Activated CD4-positive, alpha-beta T cell treated with anti-CD3 and anti-CD28 coated beads, Interleukin-2, amount 50 U/mL, for 4 hours (primary cell): ENCODE measurements at places on chromosomes 12 and 14.

- DNase-seq: peak; percentile 9
Measured at GRCh38 chr12:4809013-4809448, 88.8 kb downstream of the GALNT8 start.

- DNase-seq: no peak
Measured at GRCh38 chr14:29161593-29161992, 395.0 kb downstream of the FOXG1 start.

DNA sequence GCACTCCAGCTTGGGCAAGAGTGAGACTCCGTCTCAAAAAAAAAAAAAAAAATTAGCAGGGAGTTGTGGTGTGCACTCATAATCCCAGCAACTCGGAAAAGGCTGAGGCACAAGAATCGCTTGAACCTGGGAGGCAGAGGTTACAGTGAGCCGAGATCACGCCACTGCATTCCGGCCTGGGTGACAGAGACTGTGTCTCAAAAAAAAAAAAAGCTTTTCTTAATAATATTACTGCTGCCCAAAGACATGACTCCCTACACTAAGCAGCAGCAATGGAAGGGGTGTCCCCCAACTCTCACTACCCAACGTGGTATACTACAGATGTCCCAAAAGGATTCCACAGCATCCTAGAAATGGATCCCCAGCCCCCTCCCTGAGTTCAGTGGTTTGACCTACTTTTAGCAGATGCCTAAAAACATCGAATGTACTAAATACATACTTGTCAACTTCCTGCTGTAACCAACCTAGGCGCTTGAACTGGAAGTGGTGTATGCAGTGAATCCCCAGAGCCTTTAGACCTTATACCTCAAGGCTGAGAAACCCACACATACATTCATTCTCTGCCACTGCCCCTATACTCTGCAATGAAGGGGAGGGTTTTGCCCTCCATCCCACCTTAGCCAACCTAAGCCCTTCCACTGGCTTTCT lies 8.5 kb upstream of the FKBP11 start:
- no peak for DNase-seq

DNA sequence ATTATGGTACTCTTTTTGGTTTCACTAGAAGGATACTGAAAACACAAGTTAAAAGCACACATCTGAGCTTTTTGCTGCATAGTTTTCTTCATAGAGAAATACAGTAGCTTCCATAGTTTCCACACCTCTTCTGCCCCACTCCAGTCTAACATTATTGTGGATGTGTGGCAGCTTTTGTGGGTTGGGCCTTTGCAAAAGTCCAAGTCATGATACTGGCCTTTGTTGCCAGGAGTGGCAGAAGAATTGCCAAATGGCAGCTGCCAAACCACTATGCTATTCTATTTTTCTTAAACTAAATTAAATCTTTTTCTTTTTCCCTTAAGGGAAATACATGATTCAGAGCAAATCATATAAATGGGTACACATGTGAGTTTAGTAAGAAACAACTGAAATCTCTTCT lies 114.8 kb downstream of the PLEKHA5 start:
- DNase-seq: no peak

GRCh38 chr12:19410211-19410610 lies 29.1 kb upstream of the AEBP2 start:
- DNase-seq: no peak

GRCh38 chr12:38389614-38390013 lies 73.0 kb downstream of the ALG10B start:
- no peak for DNase-seq

DNA sequence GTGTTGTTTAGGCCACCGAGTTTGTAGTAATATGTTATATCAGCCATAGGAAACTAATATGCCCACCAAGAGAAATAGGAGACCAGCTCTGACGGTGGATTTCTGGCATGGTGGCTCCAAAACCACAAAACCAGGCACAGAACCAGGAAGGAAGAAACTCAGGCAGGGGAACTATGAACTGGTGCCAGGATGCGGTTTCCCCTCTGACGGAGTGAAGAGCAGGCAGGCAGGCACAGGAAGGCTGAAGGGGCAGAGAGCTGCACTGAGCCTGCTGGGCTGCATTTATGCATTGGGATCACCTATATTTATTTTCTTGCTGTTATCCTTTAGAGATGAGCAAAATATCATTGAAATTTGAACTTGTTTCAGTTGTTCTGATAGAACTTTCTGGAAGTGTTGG lies 479.4 kb downstream of the VRK1 start:
- no peak for DNase-seq

- DNase-seq: no peak
Measured at GRCh38 chr12:114794049-114794558, 110.1 kb upstream of the TBX3 start.

DNA sequence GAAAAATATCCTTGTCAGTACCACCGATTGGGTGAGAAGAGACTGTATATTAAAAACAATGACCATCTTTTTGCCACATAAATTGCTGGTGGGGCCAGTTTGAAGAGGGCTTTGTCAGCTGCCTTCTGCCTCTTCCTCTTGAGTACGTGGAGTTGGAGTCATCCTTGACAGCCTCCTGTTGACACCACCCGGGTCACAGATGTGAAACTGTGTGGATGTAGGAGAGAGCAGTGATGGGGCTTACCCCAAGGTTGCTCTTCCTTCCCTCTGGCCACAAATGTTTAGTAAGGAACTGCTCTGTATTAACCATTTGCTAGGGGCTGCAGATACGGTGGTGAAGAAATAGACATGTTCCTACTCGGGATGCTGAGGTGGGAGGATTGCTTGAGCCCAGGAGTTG lies 12.2 kb downstream of the PTPN11 start:
- no peak for DNase-seq

- DNase-seq: peak; percentile 22
Measured at GRCh38 chr14:91067186-91067585, 6.7 kb upstream of the RPS6KA5 start.

DNA sequence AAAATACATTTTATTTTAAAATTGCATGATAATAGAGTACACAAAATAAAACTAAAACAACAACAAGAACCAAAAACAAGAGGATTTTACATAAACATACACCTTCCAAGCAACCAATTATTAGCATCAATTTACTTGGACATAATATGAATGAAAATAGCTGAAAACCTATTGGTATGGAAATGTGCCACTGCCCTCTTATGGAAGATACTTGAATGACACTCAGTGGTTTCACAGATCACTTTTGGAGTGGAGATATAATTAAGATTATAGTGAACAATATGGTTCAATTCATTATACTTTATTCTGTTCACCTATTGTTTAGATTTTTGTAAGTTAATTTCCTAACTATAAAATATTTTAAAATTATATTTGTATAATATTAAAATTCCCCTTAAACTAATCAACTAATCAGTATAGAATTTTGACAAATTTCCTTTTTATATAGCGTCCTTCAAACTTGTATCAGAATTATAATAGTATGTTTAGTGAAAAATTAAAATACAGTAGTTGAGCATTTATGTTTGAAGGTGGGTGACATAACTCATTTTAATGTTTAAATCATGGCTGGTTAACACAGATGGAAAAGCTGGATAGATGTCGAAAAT lies 70.1 kb downstream of the SLC6A15 start:
- DNase-seq: no peak
